Esophagus mucosa (tissue), 1 donor: ENCODE measurements at places on chromosomes 5 and 9. TPM values are rescaled to one million over a fixed set of nuclear protein-coding genes. Genes with fewer than 3 reads are reported as not detected.

The FBP1 gene
- 1.2 TPM for total RNA-seq

The ZFP2 gene
- total RNA-seq = 0.08 TPM

The PLPP7 gene
- total RNA-seq = 0.28 TPM

The TTC16 gene
- not detected for total RNA-seq

The HMCN2 gene
- 1.6 TPM for total RNA-seq

The FAM170A gene
- total RNA-seq = not detected
